ENCODE measurements at places on chromosomes 3 and 15.

DNA sequence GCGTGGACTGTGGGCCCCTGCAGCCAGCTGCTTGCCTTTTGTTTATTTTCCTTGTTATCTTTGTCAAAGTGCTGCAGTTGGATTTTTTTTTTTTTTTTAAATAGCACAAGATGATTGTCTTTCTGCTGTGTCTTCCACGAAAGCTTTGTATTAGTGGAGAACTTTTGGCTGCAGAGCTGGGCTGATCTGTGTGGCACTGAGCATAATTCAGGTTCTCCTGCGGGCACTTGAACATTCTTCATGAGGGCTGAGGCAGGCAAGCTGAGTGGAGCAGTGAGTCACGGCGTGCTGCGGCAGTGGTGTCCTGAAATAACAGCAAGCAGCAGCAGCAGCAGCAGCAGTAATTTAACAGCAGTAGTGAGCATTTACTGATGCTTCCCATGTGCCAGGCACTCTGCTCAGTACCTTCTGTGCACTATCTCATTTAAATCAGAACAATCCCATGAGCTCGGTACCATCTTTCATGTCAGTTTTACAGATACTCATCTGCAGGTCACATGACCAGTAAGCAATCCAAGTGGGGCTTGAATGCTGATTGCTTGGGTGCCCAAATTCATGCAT lies 45.8 kb downstream of the MITF start:
- DNase-seq, result peak; percentile 70

- no peak for DNase-seq
Observed at GRCh38 chr15:78507831-78508160, 419 bp downstream of the HYKK start.

DNA sequence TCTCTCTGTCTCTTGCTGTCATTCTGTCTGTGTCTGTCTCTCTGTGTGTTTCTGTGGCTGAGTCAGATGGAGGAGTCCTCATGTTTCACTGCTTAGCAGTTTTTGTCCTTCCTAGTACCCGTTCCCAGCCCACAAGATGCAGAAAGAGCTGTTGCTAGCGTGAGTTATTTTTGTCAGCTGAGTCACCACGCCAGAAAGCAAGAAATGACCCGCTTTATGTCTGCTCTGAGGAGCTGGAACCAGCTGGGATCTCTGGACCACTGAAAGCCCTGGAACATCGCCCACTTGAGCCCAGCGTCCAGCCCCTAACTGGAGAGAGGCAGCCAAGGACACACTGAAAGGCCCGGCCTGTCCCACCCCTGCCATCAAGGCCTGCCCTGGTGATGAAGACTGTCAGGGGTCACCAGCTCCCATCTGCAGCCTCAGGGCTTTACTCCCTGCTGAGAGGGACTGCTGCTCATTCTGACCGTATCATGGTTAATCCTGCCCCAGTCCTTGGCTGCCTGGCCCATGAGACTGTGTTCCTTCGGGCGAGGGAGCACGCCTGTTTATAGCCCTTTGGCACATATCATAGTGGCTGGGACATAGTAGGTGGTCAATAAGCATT lies 101.7 kb upstream of the TPM1 start:
- peak; percentile 96 for DNase-seq

GRCh38 chr3:190706582-190706981 lies 155.9 kb downstream of the GMNC start:
- no peak for DNase-seq

GRCh38 chr3:46873521-46873920 lies 4.0 kb upstream of the PTH1R start:
- no peak for DNase-seq

DNA sequence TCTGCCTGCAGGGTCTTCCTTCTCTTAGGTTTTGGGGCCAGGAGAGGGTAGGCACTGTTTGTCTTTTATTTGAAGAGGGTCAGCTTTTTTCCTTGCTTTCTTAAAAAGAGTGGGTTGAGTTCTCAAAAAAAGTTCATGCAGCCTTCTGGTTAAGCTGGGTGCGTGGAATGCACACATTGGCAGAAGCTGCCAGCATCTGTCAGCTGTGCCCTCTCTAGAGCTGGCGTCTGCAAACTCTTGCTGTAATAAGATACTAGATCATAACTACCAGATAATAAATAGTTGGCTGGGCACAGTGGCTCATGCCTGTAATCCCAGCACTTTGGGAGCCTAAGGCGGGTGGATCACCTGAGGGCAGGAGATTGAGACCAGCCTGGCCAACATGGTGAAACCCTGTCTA lies 373.4 kb downstream of the OCA2 start:
- no peak for DNase-seq

DNA sequence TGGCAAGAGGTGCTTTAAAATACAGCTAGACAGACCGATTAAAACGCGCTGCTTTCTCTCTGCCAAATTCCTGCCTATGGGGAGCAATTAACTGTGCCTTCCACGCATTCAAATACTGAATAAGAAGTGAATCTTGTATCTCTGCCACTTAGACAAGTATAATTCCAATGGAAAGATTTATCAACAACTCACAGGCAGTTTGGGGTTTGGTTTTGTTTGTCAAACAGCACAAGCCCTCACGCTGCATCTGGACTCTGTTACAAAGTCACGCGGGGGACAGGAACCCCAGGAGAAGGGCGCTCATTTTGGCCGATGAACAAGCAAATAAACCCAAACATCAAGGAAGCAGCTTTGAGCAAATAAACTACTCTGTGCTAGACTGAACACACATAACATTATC lies 61.8 kb upstream of the TMCO5A start:
- DNase-seq, result no peak

GRCh38 chr15:34941831-34942230 lies 27.7 kb downstream of the AQR start:
- no peak for DNase-seq

DNA sequence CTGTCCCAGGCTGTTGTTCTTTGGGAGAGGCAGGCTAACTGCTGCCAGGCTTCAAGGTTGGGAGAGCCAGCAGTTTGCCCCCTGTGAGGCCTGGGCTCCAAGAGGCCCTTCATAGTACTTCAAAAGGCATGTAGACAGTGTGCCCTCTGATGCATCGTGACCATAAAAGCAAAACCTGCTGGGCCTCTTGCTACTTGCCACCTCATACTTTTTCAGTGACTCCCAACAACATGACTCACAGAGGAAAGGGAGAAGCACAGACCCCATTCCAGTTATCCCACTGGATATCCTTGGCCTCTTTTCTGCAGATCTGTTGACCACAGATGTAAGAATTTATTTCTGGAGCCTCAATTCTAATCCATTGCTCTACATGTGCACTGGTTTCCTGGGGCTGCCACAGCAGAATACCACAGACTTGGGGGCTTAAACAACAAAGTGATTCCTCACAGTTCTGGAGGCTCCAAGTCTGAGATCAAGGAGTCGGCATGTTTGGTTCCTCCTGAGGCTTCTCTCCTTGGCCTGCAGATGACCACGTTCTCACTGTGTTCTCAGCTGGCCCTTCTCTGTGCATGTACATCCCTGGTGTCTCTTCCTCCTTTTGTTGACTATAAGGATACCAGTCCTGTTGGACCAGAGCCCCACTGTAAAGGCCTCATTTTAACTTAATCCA lies 8.9 kb upstream of the NSMCE3 start:
- peak; percentile 86 for DNase-seq

DNA sequence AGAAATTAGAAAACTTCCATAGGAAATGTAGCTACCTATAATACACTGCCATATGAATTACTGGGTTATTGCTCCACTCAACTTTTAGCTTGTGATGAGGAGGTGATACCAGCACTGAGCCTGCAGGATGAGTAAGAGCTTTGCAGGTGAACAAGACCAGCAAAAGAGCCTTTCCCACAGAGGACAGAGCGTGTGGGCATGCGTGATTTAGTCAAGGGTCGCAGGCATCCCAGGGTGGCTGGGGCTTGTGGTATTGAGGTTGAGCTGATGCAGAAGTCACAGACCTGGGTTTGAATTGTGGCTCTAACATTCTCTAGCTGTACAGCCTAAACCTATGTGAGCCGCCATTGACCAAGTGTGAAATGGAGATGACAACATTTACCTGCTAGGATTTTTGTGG lies 5.6 kb downstream of the NRROS start:
- no peak for DNase-seq

- no peak for DNase-seq
Observed at GRCh38 chr15:38243278-38244055, 9.2 kb upstream of the SPRED1 start.

- no peak for DNase-seq
Observed at GRCh38 chr15:54559405-54560069, 581.3 kb downstream of the UNC13C start.

GRCh38 chr3:1235526-1236120 lies 142.8 kb downstream of the CNTN6 start:
- DNase-seq, result no peak

DNA sequence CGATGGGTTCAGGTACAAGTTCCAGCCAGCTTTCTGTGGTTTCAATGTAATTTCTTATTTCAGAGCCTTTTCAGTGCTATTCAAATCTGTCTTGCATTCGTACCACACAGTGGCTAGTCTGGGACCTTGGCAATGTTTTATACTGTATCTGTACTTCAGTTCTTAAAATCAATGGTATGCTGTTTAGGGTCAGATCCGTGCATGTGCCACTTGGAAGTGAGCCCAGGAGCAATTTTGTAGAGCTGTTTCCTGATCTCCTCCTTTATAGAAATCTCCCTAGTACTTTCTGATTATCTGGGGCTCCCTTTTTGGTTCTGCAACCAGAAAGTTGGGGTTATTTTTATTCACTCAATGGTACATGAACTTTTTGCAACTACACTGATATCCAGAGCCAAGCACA lies 59.5 kb upstream of the NDUFB4 start:
- DNase-seq, result no peak

DNA sequence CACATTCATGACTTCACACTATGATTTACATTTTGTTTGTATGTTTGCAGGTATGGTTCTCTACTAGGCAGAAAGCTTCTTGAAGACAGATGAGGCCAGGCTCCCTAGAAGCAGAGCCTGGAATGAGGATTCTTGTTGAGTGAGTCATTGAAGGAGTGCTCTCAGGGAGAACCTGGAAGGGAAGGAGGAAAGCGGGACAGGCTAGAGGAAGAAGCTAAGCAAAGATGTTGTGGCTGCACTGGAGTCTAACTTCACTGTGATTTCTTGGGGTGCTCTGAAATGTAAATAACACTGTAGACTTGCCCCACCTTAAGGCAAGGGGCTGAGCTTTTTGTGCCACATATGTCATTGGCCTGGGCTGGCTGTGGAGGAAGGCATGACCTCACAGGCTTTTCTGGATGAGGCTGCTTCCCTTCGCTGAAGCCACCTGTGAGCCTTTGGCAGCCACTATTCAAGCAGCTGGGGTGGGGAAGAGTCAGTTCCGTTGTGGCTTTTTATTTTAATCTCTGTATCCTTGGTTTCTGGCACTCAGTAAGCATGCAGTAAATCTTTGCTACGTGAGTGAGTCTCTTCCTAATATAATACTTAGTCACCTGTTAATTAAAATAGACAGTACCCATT lies 307.3 kb downstream of the SV2B start:
- no peak for DNase-seq

GRCh38 chr3:173304182-173304800 lies 93.3 kb upstream of the NLGN1 start:
- DNase-seq, result no peak

DNA sequence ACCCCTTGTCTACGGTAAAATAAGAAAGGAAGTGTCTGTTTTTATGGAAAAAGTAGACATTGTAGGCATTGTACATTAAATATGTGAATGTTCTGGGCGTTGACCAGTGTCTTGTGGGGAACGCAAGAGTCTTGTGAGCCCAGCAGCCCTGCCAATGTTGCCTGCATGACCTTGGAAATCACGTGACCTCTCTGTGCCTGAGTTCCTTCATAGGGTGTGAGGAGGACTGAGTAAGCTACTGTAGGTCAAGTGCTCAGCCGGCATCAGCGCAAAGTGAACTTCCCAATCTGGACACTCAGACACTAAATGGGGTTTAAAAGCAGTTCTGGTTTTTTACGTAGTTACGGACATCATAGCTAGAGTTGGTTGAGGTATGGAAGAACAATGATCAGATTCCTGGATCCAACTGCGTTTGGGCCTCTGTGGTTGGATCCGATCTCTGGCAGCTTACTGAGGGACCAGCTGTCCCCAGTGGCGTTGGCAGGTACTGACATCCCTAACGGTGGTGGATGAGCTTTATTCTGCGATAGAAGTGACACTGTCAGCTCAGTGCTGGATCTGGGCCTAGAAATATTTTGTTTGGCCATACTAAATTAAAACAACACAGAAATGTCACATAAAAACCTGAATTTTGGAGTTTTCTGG lies 63.8 kb downstream of the SPSB4 start:
- no peak for DNase-seq

DNA sequence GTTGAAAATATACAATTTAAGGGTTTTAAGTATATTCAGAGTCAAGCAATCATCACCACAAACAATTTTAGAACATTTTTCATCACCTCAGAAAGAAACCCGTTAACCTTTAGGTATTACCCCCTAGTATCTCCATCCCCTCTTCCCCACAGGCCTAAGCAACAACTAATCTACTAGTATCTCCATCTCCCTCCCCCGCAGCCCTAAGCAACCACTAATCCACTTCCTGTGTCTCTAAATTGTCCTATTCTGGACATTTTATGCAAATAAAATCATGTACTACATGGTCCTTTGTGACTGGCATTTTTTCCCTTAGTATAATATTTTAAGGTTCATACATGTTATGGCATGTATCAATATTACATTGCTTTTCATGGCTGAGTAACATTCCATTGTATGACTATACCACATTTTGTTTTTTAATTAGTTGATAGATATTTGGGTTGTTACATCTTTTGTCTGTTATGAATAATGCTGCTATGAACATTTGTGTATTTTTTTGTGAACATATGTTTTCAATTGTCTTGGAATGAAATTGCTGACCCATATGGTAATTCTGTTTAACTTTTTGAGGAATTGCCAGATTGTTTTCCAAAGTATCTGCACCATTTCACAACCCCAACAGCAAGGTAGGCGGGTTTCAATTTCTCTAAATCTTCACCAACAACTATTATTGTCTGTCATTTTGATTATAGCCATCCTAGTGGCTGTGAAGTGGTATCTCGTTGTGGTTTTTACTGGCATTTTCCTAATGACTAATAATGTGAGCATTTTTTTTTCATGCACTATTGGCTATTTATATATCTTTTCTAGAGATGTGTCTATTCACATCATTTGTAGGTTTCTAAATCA lies 215.6 kb upstream of the CD96 start:
- no peak for DNase-seq

GRCh38 chr3:171115667-171116066 lies 89.1 kb upstream of the SLC2A2 start:
- no peak for DNase-seq

GRCh38 chr3:122358703-122359032 lies 24.4 kb downstream of the MIX23 start:
- no peak for DNase-seq

GRCh38 chr3:39180546-39181346 lies 11.6 kb downstream of the XIRP1 start:
- DNase-seq, result peak; percentile 60

- no peak for DNase-seq
Observed at GRCh38 chr3:122365073-122365472, 18.0 kb downstream of the MIX23 start.

- DNase-seq, result peak; percentile 45
Observed at GRCh38 chr3:52873433-52874159, 23.8 kb downstream of the STIMATE start.

- DNase-seq, result peak; percentile 99
Observed at GRCh38 chr3:64595253-64595694, 92.5 kb downstream of the ADAMTS9 start.

Measured in stromal cell of bone marrow (primary cell).